Stimulated activated CD8-positive, alpha-beta memory T cell treated with anti-CD3 and anti-CD28 coated beads, Interleukin-7, amount 100 ng/mL, for 4 hours (primary cell): ENCODE measurements at places on chromosomes 12 and 14.

DNA sequence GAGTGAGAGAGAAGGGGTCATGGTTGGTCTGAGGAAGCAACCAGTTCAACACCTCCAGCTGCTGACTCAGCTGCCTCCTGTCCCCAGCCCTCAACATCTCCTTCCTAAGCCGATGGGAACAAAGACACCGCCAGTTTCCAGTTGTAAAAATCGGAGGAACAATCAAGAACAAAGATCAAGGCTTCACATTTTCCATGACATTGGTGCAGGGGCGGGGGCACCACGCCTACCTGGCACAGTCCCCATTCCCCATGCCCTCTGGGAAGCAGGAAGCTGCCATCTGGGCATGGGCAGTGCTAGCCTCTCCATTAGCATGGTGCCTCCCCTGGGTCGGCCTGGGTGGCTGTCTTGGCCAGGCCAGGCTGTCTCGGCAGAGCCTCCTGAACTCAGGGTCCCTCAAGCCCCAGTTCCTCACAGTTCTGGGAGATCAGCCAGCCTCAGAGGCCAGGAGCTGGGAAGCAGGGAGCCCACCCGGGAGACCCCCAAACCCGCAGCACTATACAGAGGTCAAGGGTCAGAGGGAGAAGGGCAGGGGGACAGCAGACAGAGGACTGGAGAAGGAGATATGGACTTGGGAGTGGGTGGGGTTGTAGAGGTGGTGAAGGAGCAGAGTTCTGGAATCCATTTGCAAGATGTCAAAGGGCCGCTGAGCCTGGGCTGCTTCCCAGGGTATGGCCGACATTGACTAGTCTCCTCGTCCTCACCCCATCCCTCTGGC is 19.6 kb upstream of the TMEM106C start:
- no peak for DNase-seq

DNA sequence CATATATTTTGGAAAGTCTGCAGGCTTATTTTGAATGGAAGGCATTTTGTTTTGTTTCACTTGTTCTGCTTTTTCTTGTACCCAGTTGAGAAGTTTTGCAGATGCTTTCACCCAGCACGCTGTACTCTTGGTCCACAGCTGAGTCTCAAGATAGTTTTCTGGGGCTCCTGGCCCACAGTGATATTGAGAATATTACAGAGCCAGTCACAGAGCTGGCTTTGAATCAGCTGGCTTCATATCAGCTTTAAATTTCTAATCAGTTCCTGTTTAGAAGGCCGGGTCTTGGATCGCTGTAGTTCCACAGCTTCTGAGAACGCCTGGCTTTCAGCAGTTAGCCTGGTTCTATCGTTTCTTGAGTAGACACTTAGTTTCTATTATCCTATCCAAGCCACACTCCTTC is 32.5 kb upstream of the PARP11 start:
- DNase-seq: no peak

DNA sequence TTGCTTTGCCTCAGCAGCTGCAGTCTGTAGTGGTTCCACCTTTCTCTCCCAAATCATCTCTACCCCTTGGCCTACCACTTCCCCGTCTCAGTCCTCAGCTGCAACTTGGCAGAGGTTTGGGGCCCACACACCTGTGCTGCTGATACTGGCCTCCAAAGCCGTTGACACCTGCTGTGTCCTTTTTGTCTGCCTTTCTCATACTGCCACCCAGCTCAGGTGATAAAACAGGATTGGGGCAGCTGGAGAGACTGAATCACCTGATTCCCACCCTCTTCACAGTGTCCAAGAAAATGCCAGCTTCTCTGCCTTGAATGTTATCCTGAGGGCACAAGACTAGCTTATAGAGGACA is 103.7 kb downstream of the ETV6 start:
- DNase-seq: no peak

DNA sequence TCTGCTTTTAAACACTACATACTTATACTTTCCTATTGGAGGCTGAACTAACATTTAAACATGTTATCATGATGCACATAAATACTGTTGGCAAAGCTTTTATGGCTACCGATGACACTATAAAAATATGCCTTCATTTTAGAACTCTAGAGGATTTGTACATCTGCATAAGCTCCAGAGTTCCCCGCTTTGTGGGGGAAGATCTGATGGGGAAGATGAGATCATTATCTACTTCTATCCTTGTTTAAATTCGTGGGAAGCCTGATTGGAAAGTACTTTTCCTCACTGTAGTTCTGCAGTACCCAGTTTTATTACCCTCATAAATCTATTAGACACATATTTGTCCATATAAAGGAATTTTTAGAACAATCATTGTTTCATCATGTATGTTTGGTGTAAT is 299.6 kb upstream of the ATP2B1 start:
- no peak for DNase-seq

GRCh38 chr12:121767525-121768016 is 25.9 kb downstream of the RHOF start:
- no peak for DNase-seq

GRCh38 chr12:82694970-82695369 is 8.3 kb downstream of the TMTC2 start:
- DNase-seq: no peak

DNA sequence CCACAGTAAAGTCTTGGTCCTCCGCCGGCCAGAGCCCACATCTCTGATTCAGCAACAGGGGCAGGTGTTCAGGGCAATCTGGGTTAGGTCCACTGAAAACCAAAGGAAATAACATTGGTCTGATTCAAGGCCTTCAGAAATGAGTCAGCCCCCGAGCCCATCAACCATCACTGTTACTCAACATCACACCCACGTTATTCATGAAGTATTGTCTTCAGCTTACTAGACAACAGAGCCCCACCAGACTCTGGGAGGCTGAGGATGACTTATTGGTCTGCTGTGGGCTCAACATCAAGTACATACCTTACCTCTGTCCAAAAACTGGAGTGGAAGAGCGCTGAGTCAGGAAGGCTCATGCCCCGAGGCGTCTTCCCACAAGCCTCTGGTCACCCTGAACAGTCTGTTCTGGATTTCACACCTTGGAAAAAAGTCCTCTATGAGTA is 97.5 kb downstream of the ZFP36L1 start:
- DNase-seq: peak; percentile 32

DNA sequence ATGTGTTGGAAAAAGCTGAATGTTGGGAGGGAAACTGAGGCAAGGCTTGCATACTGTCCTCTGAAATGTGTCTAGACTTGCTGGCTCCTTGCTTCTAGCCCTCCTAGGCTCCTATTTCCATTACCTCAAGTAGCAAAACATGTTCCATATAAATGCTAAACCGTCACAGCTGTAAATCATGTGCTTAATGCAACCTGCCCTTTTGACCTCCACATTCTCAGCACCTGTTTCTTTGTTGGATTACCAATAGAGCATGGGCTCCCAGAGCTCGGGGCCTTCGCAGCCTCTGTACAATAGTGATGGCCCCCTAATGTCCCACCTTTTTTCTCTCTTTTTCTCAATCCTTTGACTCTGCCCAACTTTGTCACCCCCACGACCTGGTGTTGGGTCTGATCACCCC is 23.3 kb downstream of the RERGL start:
- DNase-seq: no peak

- DNase-seq: no peak
These were observed 106.2 kb upstream of the MAX start for GRCh38 chr14:65208548-65208947.

DNA sequence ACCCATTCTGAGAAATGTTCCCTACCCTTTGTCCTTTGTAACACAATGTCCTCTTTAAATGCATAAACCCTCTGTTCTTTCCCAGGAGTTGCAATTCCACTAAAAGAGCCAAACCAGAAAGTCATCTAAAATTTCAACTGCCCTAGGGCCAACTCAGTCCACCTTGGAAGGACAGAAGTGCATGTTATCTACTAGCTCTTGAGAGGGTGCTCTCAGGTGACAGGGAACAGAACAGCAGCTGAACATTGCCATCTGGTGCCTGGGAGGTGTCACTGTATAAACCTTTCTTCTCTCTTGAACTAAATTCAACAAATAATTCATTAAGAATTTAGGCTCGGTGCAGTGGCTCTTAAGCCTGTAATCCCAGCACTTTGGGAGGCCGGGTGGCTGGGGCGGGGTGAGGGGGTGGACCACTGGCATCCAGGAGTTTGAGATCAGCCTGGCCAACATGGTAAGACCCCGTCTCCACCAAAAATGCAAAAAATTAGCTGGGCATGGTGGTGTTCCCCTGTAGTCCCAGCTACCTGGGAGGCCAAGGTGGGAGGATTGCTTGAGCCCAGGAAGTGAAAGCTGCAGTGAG is 10.3 kb upstream of the FERMT2 start:
- peak; percentile 42 for DNase-seq

- DNase-seq: no peak
These were observed 2.3 kb upstream of the PRPH start for GRCh38 chr12:49292729-49293055.

DNA sequence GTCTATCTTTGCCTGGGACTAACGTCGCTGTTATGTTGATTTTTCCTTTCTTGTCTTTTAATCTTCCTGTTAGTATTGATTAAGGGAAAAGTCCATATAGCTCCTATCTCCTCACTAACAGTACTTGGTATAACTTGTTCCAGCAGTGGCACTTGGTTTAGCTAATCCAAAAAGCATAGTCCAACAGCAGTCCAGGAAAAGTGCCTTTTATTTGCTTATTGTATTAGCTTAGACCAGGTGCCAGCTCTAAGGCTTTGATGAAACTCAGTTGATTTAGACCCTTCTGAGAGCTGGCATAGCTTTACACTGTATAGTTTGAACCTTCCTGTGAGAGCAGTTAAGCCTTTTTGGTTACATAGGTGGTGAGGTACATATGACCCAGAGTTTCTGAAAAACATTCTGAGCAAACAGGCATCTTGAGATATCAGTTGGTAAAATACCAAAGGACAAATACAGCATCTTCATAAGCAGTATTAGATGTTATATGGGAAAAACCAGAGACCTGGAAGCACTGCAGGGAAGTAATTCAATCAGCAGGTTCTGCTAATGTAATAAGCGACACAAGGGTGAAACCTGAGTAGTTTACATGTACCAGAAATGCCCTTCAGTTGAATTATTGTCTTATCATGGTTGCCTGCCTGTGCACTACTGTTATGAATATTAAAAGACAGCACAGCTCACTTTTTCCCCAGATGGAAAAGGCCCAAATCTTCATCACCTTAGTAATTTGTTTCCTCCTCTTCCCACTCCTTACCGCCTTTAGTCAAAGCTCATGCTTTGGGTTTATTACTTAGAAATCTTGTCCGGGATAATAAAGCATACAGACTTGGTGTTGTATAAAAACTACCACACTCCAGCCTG is 13.0 kb downstream of the PELI2 start:
- DNase-seq: no peak

DNA sequence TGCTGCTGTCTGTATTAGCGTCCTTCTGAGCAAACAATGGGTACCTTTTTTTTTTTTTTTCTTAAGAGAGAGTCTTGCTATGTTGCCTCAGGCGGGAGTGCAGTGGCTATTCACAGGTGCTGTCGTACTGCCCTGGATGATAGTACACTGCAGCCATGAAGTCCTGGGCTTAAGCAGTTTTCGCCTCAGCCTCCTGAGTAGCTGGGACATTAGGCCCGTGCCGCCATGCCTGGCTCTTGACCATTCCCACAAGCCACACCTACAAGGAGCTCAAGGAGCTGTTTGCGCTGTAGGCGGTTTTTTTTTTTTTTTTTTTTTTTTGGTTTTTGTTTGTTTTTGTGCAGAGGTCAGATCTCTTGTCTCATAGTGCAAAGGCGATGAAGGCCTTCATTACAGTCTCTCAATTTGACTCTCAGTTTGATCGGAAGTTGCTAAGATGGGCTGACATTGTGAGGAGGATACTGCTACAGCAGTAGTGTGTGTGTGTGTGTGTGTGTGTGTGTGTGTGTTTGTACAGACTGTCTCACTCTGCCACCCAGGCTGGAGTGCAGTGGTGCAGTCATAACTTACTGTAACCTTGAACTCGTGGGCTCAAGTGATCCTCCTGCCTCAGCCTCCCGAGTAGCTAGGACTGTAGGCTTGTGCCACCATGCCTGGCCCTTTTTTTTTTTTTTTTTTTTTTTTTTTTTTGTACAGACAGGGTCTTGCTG is 34.2 kb downstream of the TRAF3 start:
- no peak for DNase-seq

DNA sequence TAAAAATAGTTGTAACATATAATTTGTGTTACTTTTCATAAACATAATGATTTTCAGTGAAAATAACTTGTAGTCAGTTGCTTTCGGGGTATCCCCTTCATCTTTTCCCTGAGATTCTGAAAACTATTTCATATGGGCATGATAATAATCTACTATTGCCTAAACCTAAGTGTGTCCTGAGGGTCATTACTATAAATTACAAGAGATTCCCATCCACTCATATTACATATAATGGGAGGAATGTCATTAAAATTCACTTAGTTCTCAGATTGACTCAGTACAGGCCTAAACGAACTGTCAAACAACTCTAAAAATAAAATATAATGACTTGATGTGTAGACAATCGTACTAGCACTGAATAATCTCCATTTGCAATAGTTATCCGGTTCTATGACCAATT is 72.7 kb downstream of the PTPRR start:
- DNase-seq: no peak

GRCh38 chr12:79451978-79452377 is 238.8 kb downstream of the PAWR start:
- DNase-seq: no peak
